ENCODE measurements at places on chromosomes 5 and 9. TPM values are rescaled to one million over a fixed set of nuclear protein-coding genes. Genes with fewer than 3 reads are reported as not detected.

DNA sequence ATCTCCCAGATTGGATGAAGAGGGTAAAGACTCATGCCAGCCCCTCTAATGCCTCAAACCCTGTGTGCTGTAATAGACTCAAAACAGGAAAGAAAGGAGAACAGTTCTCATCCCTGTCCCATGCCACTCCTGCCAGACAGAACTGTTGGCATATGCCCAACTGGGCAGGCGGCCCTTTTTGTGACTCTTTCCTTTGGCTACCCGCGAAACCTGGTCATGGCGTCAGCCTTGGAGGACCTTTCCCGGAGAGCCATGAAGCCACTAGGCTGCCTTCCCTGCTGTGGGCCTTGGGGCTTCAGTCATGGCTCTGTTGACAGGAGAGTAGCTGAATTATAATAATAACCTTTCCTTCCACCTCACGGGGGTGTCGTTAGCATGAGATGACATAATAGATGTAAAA lies 75.9 kb upstream of the SEMA6A start:
- peaks cover 24% of the 10 kb centered on the region for H3K4me1 ChIP-seq
- H3K36me3 ChIP-seq: no peaks in the 10 kb centered on the region
- no peaks in the 10 kb centered on the region for H3K27me3 ChIP-seq
- no peak for DNase-seq
- H3K27ac ChIP-seq: no peak overlapping the region
- H3K4me3 ChIP-seq: no peak overlapping the region

The ZFP2 gene
- 2.2 TPM for total RNA-seq

The PDGFRB gene
- total RNA-seq: 2.9 TPM

The CDC25C gene
- total RNA-seq: 3.2 TPM

DNA sequence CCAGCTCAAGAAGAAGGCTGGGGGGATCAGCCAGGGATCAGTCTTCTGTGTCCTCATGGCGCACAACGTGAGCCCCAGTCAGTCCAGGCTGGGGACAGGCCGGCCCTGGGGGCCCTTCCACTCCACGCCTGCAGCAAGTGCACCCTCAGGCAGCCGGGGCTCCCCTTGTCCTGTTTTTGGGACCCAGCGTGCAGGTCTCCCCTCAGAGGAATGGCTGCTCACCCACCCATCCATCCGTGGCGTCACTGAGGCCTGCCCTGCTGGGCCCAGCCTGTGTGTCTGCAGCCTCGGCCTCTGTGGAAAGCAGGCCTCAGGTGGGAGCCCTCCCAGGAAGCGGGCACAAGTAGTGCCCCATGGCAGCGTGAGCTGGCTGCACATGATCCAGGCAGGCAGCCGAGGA lies 52.6 kb upstream of the FCN2 start:
- no peak overlapping the region for H3K27ac ChIP-seq
- H3K36me3 ChIP-seq: no peaks in the 10 kb centered on the region
- no peak for DNase-seq
- peaks cover 7% of the 10 kb centered on the region for H3K4me1 ChIP-seq
- H3K27me3 ChIP-seq: peaks cover 4% of the 10 kb centered on the region

- no peaks in the 10 kb centered on the region for H3K36me3 ChIP-seq
- H3K4me3 ChIP-seq: no peak overlapping the region
- no peaks in the 10 kb centered on the region for H3K27me3 ChIP-seq
- H3K27ac ChIP-seq: no peak overlapping the region
- DNase-seq: no peak
Observed at GRCh38 chr5:94888674-94889073, 270.2 kb downstream of the SLF1 start.

Data from glutamatergic neuron (in vitro differentiated cells).